Inflammatory macrophage treated with lipopolysaccharide for 1 hour (primary cell): ENCODE measurements at places on chromosomes 3 and 15.

DNA sequence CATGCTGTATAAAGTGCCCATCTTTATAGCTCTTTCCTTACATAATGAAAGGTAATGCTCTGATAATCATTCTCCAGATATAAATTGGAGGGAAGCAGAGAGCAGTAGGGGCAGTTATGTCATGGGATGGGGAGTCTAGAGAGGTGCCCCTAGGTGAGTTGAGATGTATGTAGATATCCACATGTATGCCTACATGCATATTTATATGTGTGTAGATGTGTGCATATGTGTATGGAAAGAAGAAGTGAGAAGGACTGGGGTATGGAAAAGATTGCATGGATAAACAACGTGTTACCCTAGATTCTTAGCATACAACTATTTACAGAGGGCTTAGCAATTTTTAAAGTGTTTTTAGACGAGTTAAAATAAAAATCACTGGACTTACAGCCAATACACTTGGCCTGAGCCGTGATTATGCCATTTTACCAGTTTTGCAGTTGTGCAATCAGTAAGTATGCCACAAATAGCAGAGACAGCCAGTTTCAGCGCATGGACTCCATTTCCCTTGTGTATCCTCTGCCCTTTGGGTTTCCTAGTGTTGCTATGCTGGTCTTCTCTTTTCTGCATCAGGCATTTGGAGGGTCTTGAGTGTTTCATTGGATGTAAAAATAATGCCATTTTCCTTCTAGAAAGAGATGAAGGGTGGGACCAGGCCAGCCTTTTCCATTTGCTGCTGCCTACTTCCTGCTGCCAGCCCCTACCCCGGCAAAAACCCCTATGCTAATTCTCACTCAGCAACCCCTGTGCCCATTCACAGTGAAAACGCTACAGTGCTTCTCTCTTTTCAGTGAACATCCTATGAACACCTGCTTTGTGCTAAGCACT lies 199.4 kb upstream of the NR2E3 start:
- no peak for DNase-seq

DNA sequence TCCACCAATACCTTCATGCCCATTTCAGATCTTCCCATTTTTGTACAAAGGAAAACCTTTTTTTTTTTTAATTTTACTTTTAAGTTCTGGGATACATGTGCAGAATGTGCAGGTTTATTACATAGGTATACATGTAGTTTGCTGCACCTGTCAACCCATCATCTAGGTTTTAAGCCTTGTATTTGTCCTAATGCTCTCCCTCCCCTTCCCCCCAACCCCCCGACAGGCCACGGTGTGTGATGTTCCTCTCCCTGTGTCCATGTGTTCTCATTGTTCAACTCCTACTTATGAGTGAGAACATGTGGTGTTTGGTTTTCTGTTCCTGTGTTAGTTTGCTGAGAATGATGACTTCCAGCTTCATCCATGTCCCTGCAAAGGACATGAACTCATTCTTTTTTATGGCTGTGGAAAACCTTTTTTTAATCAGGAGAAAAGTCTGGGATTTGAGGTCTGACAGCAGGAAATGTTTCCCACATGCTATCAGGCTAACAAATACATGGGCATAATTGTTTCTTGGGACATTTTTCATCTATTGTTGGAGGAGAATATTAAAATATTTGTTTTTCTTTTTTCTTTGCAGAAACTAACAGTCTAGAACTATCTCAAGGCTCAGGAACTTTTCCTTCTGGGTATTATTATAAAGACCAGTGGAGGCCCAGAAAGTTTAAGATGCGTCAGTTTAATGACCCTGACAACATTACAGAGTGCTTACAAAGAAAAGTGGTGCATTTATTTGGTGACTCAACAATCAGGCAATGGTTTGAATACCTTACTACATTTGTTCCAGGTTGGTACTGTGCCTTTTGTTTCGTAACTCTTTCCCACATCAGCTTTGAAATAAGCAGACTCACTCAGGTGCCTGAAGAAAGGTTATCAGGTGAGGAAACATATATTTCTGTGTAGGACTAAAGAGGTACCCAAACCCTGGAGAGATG lies 32.8 kb upstream of the NFKBIZ start:
- DNase-seq = no peak

DNA sequence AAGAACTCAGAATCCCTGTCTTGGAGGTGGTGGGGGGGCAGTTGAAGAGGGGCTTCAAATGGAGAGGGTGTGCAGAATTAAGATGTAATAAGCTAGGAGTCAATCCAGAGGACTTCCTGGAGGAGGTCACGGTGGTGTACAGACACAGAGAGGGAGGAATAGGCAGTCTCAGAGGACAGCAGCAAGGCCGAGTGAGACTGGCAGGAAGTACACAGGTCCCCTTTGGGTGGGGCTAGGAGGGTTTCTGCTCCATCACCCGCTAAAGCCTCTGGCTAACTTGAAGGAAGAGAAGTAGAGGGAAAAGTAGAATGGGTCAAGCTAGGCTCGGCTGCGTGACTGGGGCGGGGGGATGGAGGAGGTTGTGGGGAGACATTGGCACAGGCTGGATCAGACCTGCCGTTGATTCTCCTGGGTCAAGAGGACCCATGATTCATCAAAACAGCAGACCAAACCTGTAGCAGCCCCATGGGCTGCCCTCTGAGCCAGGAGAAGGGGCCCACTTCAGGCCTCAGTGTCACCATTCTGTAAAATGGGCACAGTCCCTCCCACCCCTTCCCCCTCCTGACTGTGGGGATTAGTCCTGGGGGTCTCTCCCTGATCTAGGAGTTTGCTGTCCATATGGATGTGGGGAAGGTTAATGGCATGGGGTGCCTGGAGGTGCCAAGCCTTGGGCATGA lies 16.9 kb downstream of the CSPG4 start:
- DNase-seq = no peak

- no peak for DNase-seq
Observed at GRCh38 chr15:93286446-93286845, 197.4 kb upstream of the RGMA start.

GRCh38 chr3:60160111-60160821 lies 1091.0 kb downstream of the FHIT start:
- no peak for DNase-seq

DNA sequence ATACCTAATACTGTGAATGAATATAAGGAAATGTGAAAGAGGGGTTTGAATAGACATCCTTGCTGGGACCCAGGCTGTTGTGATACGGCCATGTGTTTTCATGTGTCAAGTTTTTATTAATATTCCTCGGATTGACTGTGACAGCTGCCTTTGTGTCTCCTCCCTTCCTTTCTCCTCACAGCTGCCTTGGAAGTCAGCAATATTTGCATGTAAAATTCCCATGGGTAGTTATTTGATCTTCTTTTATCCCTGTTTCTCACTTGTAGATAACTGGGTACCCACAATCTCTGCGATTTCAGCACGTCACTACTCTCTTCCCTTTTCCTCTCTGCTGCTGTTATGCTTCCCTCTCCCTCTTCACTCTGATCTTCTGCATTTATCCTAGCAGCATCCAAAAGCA lies 9.4 kb downstream of the GPR156 start:
- DNase-seq = no peak

GRCh38 chr15:66456211-66456610 lies 41.4 kb downstream of the SNAPC5 start:
- no peak for DNase-seq

DNA sequence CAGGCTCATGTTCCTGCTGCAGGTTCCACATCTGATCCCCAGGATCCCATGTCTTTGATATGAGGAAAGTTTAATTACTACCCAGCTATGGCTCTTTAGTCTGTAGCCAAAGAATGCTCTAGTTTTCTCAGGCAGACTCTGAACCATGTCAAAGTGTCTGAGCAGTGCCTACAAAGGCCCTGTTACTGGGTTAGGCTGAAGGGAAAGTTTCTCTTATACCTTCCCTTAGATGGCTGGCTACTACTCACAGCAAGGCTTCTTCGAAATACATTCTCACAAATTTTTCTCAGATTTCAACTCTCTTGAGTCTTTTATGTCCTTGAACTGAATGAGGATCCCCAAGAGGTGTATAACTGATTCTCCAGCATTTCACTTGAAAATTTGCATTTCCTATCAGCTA lies 102.4 kb downstream of the NR1D2 start:
- DNase-seq = no peak

- no peak for DNase-seq
Observed at GRCh38 chr3:101703169-101703568, 16.7 kb upstream of the RPL24 start.

- DNase-seq = peak; percentile 20
Observed at GRCh38 chr3:42061025-42061712, 30.0 kb upstream of the TRAK1 start.

- DNase-seq = no peak
Observed at GRCh38 chr3:129254536-129255230, 5.3 kb downstream of the COPG1 start.

DNA sequence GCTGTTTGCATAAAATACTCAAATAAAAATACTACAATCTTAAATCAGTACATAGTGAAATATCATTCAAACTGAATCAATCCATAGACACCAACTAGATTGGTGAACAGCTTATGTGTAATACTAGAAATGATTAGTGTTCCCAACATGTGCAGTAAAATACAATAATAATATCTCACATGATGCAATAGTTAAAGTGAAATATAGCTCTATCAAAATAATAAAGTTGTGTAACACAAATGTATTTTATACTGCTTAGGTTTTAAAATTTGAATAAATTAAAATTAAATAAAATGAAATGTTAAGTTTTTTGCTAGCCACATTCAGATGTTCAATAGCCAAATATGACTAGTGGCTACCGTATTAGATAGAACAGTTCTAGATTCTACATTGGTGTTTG lies 714.1 kb downstream of the ZNF385D start:
- DNase-seq = no peak

- DNase-seq = no peak
Observed at GRCh38 chr15:98402486-98402885, 245.9 kb upstream of the IGF1R start.

- DNase-seq = no peak
Observed at GRCh38 chr3:193210618-193211017, 30.4 kb upstream of the PLAAT1 start.

- peak; percentile 77 for DNase-seq
Observed at GRCh38 chr3:156509189-156510174, 45.4 kb downstream of the SSR3 start.

DNA sequence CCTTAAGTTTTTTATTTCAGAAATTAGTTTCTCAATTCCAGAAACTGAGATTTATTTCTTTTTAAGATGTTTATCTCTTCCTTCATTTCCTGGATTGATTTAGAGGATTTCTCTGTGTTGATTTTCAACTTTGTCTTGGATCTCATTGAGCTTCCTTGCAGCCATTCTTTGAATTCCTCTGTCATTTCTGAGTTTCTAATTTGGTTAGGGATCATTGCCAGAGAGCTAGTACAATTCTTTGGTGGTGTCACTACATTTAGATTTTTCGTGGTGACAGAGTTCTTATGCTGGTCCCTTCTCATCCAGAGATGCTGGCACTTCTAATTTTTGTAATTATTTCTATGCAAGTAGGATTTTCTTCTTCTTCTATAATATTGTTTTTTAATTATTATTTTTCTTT lies 691.1 kb upstream of the NAALADL2 start:
- no peak for DNase-seq

DNA sequence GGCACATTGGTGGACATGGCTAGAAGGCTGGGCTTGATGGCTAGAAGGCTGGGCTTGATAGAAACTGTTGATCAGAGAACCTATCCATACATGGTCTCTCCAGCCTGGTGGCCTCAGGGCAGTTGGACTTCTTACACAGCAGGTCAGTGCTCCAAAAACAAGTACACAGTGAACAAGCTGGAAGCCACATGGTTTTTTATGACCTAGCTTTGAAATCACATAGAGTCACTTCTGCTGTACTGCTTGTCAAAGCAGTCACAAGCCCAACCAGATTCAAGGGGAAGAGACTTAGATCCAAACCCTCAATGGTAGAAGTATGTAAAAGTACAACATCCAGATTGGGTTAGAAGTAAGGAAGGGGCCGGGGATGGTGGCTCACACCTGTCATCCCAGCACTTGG lies 89.4 kb upstream of the HES1 start:
- no peak for DNase-seq

- no peak for DNase-seq
Observed at GRCh38 chr3:54146506-54147239, 24.3 kb downstream of the CACNA2D3 start.

DNA sequence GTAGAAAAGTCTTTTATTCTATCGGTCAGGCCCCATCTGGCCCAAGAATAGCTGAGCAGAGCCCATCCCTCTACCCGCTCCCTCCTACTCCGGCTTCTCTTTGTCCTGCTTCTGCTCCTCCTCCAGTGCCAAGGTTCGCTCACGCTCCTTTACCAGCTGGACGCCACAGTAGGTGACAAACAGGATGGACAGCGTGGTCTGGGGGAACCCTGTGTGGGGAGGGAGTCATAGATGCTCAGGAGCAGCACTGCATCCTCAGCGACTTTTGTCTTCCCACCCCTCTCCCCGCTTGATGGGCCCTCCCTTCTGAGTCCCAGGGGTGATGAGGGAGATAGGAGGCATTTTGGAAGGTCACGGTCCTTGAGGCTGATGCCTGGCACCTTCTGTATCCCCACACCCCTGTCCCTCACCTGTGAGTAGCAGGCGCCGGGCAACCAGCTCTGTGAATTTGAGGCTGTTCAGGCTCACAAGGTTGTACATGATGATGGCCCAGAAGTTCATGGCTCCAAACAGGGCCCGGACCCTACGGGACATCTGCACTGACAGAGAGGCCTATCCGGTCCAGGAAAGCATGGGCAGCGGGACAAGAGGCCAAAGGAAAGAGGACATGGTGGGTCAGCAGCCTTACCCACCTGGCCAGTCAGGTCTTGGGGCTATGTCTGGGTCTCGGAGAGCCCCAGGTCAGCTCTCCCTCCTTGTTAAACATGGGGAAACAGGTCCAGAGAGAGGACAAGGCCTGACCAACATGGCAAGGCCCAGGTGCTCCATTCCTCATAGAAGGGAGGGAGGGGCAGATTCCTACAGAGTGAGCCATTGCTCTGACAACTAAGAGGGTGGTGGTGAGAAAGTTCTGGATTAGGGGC lies 7.6 kb downstream of the KLHL40 start:
- DNase-seq = no peak

GRCh38 chr15:94042180-94042928 lies 189.0 kb upstream of the MCTP2 start:
- no peak for DNase-seq

DNA sequence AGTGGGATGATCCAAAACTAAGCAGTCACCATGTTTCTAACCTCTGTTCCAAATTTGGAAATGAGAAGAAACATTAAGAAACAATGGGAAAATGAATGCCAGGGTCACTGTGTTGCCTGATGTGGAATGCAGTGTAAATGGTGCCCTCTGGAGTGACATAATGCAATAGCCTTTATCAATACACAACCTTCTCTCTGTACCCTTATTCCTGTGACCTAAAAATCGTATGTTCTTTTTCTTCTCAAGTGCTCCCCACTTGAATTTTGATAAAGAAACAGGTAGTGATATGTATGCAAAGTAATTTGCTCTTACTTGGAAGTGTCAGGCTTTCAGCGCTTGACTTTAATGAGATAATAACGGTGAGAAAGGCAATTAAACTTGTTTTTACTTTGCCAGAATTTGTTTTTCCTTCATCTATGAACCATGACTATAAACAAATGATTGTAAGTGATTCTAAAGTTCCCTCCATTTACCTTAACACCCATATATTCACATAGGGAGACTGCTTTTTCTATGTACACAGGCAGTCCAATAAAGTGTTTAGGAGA lies 145.8 kb upstream of the THRB start:
- DNase-seq = peak; percentile 37
